ENCODE measurements at places on chromosomes 2 and 18.

GRCh38 chr2:226984750-226985582, 149.1 kb downstream of the RHBDD1 start:
- DNase-seq = no peak

DNA sequence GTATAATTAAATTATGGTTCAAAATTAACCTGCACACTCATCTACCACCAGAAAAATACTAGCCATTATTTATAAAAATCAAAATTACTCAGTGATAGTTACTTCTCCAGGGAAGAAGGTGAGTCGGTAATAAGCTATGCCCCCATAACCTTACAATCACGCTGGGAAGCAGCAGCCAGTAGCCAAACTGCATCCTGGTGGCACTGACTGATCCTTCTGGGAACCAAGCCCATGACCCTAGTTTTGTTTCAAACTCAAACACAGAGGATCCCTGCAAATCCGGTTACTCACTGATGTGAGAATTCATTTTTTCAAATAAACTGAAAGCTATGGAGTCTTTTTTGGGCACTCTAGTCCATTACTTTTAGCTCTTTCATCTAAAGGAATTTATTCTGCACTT, 88.2 kb upstream of the VWC2L start:
- no peak for DNase-seq

DNA sequence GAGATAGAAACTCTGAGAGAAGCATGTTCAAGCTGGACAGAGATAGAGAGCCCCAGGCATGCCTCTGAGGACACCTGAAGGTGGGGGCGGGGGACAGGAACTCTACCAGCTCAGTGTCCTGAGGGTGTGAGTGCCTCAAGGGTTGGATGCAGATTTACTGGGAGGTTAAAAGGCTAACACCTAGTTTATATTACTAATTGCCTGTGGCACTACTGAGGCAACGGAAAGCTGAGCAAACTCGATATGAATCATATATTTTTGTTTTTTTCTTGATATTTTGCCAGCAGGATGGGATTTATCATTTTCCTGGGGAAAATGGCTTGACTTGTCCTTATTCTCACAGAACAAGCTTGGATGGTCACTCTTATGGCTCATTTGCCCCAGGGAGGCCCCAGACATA, 319.5 kb downstream of the ALK start:
- no peak for DNase-seq

- no peak for DNase-seq
These were observed 6.2 kb upstream of the GORASP2 start for GRCh38 chr2:170922634-170923494.

DNA sequence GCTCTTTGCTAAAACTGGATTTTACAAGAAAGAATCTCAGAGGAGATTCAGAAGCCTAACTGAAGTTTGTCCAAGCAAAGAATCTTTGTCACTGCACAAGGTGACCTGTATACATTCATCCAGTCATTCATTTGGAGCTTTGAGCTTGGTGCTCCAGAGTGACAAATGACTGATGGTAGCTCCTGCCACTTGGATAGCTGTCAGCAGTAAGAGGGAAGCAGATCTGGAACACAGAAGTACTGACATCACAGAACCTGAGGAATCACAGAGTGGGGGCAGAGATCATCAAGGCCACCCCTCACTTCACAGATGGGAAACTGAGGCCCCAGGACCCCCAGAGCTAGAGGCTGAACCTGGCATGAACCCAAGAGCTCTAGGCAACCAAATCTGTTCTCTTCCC, 28.8 kb upstream of the IGFBP2 start:
- DNase-seq = no peak

DNA sequence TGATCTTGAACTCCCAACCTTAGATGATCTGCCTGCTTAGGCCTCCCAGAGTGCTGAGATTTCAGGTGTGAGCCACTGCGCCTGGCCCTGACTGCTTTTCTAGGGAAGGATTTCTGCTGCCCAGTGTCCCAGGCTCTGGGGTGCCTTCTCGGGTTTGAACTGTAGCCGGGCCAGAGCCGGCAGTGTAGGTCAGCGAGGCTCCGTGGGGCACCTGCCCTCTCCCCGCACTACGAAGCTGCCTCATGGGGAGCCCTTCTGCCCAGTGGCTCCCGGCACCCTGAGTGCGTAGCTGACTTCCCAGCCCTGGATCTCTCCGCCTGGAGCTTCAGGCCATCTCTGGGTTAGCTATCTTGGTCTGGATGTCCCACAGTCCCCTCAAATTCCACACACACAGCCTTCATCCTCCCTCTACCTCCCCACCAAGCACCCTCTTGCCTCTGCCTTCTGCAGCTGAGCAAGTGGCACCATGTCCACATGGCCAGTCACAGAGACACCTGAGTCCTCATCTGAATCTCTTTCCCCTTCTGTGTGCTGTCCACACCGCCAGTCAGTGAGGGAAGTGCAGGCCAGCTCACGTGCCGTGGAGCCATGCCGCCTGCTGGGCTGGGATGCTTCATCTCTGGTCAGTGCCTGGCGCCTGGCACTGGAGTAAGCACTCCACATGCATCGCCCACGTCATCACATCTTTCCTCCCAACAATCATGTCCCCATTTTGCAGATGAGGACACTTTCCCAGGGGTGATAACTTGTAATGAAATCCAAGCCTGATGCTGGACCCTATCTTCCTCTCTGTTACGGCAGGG, 69.2 kb downstream of the EDAR start:
- no peak for DNase-seq

- DNase-seq = no peak
These were observed 90.7 kb upstream of the GCFC2 start for GRCh38 chr2:75801234-75801982.

GRCh38 chr2:69544951-69545350, 98.6 kb downstream of the AAK1 start:
- no peak for DNase-seq

DNA sequence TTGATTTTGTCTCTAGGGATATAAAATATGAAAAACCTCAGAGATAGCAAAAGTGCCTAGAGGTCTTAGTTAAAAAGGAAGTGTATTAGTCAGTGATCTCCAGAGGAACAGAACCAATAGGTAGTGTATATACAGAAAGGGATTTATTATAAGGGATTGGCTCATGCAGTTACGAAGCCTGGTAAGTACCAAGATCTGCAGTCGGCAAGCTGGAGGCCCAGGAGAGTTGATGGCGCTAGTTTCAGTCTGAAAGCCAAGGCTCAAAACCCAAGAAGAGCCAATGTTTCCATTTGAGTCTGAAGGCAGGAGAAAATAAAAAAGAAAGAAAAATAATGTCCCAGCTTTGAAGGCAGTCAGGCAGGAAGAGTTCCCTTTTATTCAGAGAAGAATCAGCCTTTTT, 93.3 kb downstream of the COLEC12 start:
- DNase-seq = no peak

DNA sequence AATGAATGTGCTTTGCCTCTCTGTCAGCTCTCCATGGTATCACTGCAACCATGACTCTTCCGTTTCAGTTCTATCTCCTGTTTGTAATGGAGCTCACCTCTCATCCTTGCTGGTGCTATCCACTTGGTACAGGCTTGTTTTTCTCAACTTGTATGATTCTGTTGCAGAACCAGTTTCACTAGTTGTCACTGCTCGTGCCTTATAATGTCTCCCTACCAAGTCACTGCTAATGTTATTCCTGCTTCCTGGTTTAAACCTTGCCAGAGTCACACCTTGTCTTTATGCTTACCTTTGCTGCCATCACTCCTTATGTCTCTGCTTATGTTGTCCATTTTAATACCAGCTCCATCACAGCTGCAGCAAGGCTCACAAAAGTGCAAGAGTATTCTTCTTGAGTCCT, 1191.0 kb upstream of the LRRTM1 start:
- no peak for DNase-seq

DNA sequence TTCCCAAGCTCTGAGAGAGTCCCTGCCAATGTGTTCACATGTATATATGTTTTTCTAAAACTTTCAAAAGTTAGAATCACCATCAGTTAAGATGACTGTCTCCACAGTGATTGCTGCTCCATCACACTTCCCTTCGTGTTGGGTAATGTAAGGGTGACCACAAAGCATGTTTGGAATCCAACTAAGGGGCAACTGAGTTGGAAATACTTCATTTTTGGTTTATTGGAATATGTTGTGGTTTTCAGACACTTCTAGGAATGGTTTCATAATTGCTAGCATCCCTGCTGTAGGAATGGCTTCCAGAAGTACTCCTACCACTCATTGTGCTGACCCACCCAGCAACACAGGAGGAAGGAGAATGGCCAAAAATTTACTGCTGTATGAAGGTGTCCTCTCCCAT, 212.5 kb upstream of the GULP1 start:
- no peak for DNase-seq

GRCh38 chr2:26986576-26986975, 16.1 kb downstream of the MAPRE3 start:
- DNase-seq = no peak

DNA sequence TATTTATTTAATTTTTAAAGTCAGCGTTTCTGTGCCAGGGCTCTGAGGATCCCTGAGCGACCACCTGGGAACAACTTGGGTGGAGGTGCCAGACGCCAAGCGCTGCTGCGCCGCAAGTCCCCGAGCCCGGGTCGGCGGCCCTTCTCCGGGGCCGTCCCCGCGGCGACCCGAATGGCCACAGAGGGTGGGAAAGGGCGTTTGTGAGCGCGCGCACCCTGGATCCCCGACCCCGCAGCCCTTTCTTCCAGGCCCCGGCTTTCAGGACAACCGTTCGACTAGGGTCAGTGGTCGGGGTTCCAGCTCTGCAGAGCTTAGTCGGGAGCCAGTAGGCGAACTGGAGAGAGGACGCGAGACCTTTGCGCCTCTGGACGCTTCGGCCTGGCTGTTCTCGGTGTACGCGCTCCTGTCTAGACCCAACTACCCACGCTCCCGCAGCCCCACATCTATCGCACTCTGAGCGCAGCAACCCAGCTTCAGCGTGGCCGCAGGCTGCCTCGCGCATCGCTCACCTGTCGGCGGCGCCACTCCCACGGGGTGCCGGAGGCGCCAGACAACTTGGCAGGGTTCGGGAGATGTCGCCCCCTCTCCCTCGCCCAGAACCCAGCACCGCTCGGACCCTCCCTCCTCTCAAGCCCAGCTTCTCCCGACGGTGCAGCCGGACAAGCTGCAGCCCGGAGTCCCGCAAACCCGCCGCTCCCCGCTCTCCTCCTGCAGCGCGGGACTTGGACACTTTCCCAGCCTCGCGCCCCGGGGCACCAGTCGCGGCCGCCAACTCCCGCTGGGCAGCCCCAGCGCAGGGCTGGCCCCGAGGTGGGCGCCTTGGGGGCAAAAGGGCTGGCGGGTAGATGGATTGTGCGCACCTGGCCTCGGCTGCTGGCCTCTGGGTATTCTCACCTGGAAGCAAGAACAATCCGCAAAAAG, 758 bp downstream of the LYPD1 start:
- DNase-seq = no peak

DNA sequence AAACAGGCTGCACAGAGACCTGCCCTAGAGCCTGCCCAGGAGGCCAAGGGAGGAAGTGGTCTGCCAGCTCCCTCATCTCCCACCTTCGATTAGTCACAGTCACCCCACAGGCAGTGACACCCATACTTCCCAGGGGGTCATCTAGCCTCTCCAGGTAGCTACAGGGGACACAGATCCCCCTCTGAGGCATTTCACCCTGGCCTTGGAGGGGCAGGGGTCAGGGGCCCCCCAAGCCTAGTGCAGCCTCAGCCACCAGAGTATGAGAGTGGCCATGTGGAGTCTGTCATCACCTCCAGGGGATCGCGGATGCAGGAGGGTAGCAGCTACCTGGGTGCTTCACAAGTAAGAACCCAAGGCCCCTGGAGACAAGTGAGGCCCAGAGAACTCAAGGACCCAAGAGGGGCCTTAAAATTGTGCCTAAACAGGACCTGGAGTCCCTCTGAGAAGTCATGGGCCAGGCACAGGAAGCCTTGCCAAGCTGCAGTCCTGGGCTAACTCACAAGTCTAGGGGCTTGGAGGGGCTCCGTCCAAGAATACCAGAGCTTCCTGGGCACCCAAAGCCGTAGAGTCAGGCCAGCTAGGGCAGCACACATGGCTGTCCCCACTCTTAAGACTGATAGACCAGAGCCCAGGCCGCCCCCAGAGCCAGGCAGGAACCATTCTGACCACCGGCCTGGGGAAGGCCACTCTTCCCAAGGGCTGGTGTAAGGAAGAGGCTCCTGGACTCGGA, 354.3 kb upstream of the ID2 start:
- DNase-seq = no peak

- no peak for DNase-seq
These were observed 96.0 kb downstream of the PLB1 start for GRCh38 chr2:28591711-28592335.

- no peak for DNase-seq
These were observed 108.3 kb downstream of the SS18 start for GRCh38 chr18:25982153-25982552.

GRCh38 chr2:96264656-96265348, 995 bp downstream of the TMEM127 start:
- no peak for DNase-seq

DNA sequence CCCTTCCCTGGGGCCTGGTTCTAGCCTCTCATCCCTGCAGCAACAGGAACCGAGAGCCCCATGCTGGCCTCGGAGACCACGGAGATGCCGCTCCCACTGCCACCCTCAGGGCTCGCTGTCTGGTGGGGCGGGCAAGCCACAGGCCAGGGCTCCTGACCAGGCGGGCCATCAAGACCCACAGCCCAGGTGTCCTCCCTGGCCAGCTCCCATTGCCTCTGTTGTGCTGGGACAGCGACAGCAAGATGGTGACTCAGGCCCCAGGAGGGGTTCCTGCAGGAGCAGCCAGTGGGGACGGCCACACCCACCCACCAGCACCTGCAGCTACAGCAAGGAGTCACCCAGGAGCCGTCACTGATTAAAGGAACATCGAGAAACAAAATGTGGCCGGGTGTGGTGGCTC, 7.4 kb downstream of the KLHL30 start:
- no peak for DNase-seq

DNA sequence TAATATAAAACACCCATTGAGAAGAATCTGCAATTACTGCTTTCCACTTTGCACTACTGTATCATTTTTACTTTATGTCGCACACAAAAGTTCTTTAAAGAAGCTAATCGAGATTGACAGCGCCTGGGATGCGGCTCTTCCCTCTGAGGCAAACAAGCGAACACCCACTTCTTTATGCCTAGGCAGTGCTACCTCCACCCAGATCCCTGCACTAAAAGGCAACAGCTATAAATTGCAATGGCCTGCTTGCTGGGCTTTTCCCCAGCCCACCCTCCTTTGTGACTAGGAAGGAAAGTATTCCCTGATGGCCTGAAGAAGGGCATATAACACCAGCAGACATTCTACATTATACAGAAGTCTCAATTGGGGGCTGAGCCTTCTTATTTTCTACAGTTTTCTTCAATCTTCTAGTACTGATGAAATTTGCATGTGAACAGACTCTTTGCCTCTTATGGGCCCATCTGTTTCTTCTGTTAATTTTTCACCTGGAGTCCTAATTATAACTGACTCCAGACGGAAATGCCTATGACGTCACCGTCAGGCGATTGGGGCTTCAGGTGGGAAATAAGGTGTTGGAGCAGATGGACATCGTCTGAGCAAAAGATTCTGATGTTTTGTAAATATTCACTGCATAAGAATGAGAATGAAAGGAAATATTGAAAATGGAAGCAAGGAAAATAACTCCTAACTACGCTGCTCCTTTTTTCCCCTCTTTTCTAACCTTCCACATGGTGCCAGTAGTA, 138.9 kb upstream of the DCC start:
- DNase-seq = no peak

DNA sequence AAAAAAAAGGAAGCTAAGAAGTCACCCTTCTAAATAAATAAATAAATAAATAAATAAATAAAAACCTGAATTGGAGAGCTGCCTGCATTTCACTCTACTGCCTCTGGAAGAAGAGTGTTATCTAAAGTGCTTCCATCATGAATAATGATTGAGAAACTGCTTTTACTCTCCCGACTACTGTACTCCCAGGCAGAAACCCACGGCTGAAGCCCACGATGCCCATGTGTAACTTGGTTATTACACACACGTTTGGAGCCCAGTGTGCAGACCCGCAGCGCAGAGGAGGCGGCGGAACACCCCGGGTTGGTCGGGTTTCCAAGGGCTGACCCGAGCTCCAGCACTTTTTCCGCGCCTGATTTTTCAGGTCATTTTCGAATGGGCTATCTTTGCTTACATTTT, 697 bp upstream of the SPATS2L start:
- no peak for DNase-seq

Measured in stimulated activated CD8-positive, alpha-beta memory T cell treated with anti-CD3 and anti-CD28 coated beads, Interleukin-7, amount 100 ng/mL, for 24 hours (primary cell).